Stimulated activated CD4-positive, alpha-beta T cell treated with anti-CD3 and anti-CD28 coated beads, Interleukin-1b, Interleukin-23, amount 100 ng/mL, for 1 hour (primary cell): ENCODE measurements at places on chromosomes 7 and 10.

DNA sequence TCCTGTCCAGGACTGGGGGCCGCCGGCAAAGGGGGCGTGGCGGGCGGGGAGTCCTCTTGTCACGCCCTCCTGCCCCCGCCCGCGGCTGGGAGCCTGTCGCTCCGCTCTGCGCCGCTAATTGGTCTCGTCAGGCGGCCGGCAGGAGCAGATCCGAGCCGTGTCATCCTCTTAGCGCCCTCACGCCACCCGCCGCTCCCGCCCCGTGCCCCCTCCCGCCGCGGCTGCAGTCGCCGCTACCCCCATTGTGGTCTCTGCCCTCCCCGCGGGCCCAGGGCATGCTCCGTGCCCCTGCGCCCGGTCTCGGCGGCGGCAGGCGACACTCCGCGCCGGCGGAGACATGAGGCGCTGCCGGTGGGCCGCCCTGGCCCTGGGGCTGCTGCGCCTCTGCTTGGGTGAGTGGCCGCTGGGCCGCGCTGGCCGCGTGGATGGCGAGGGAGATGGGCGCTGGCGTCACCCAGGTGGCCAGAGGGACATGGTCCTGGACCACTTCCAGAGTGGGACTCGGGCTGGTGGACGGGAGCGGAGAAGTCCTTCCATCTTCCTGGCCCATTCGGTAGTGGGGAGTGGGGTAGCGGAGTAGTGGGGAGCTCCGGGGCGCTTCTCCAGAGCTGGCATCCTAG, at the start of gene CDHR1:
Gene CDHR1 (plus strand): TSS at position 114 of the 620 bp plus-strand sequence. CDS start 224 bp downstream, at position 338.
- DNase-seq, result no peak

DNA sequence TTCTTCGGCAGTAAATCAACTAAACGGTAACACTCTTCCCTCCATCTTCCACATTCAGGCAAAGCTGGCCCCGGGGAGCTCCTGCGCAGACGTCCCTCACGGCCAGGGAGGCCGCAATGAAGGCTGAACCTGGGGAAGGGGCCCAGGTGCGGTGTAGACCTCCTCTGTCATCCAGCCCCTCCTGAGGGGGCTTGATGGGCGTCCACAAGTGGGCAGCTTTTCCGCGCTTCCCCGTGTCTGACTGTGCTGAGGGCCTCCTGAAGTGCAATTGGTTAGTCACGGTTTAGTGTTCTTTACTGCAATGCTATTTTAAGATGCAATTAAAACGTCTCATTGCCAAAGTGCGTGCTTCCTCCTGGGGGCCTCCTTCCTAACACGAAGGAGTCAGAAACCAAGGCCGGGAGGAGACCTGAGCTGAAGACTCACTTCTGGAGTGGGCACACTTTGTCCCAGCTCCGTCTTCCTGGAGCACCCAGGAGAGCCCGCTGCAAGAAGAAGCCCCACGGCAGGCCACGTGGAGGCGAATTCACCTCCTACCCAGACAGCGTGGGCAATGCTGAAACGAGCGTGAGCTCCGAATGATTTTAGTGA, 173.3 kb downstream of the ELFN1 start:
- no peak for DNase-seq

DNA sequence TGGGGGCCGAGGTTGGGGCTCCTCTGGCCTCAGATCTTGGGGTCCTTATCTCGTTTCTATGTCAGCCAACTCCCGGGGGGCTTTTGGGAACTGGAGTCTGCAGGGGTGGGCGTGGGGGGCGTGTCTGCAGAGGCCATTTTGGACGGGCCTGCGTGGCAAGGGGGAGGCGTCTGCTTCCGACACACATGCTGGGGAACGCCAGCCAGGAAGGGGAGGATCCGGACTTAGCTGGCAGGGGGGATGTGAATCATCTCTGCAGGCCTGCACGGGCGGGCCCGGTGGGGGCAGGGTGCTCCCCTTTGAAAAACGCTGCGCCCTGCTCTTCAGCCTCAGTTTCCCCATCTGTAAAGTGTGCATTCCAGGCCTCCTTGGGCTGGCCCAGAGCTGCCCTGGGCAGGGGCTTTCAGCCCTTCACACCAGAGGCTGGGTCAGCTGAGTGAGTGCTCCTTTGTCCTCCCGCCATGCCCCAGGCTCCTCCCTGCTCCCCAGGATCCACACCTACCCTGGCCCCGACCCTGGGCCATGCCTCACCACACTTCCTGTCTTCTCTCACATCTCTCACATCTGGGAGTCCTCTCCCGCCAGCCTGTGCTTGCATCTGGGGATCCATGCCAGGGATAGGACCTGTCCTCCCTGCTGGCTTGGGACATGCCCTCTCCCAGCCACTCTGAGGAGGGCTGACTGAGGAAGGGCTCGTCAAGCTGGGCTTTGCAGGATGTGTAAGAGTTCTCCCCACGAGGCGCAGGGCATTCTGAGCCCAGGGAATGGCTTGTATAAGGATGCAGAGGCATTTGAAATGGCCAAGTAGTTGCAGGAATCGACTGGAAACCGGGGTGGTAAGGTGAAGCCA, 172.6 kb upstream of the TNRC18 start:
- DNase-seq, result peak; percentile 24

- no peak for DNase-seq
Observed at GRCh38 chr7:158365267-158365666, 222.4 kb downstream of the PTPRN2 start.

- DNase-seq, result no peak
Observed at GRCh38 chr7:112358513-112358912, 91.7 kb upstream of the IFRD1 start.

DNA sequence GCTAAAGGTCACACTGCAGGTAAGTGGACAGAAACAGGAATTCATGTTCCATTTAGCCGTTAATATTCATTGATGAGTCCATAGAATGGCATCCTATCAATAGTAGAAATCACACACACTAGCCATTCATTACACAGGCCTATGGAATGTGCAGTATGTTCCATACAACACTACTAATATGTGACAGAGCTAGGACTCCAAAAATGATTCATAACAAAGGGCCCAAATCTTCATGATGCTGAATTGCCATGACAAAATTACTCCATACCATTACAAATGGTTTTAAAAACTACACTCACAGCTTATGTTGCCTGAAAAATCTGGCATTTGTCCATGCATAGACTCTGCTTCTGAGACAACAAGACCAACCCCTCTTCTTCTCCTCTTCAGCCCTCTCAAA, 549.1 kb downstream of the XPNPEP1 start:
- DNase-seq, result no peak

GRCh38 chr7:64999165-65000004, 7.1 kb downstream of the ERV3-1 start:
- no peak for DNase-seq

- DNase-seq, result no peak
Observed at GRCh38 chr10:88379575-88379974, 203.5 kb downstream of the RNLS start.

GRCh38 chr7:135392701-135393100, 117.2 kb downstream of the CNOT4 start:
- DNase-seq, result no peak

- no peak for DNase-seq
Observed at GRCh38 chr10:59373071-59373470, 10.7 kb upstream of the FAM13C start.

- DNase-seq, result no peak
Observed at GRCh38 chr10:20005638-20006037, 189.4 kb downstream of the PLXDC2 start.

GRCh38 chr7:99061001-99061776, 82.7 kb downstream of the SMURF1 start:
- DNase-seq, result no peak

DNA sequence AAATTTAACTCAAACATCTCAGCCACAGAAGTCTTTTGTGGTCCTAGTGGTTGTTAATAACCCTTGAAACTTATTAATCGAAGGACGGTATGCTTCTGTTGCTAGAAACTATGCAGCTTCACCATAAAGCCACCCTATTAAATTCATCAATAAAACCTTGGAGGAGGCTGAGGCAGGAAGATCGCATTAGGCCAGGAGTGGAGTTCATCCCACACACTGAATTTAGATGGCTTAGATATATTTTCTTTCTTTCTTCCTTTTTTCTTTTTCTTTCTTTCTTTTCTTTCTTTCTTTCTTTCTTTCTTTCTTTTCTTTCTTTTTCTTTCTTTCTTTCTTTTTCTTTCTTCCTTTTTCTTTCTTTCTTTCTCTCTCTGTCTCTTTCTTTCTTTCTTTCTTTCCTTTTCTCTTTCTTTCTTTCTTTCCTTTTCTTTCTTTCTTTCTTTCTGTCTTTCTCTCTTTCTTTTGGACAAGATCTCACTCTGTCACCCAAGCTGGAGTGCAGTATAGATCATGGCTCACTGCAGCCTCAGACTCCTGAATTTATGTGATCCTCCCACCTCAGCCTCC, 30.9 kb upstream of the CASD1 start:
- no peak for DNase-seq
